ENCODE measurements at places on chromosomes 6 and 20. TPM values are rescaled to one million over a fixed set of nuclear protein-coding genes. Genes with fewer than 3 reads are reported as not detected.

The CFB gene
- polyA plus RNA-seq = 0.09 TPM

The GPLD1 gene
- polyA plus RNA-seq = 2.9 TPM

DNA sequence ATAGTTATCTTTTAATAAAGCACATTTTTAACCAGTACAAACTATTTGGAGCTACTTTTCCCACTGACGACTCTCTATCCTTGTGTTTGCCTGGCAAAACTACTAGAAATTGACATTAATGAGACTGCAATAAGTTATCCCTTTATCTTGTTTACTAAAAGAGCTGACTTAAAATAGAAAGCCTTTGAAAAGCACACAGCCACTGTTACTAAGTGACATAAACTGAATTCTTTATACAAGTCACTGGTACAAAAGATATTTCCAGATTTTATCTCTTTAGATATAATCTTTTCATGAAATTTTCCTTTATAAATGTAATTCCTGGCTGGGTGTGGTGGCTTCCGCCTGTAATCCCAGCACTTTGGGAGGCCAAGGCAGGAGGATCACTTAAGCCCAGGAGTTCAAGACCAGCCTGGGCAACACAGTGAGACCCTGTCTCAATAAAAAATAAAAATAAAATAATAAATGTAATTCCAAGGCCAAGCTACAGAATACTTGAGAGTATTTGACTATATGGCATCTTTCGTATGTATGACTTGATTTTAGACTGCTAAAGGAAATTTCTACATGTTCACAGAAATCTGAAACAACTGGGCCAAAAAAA, 9.5 kb downstream of the MBOAT1 start:
- DNase-seq = no peak
- H3K27ac ChIP-seq = no peak overlapping the region
- H3K36me3 ChIP-seq = no peaks in the 10 kb centered on the region
- no peak overlapping the region for H3K4me3 ChIP-seq
- no peaks in the 10 kb centered on the region for H3K27me3 ChIP-seq

The IRF4 gene
- 0.77 TPM for polyA plus RNA-seq

DNA sequence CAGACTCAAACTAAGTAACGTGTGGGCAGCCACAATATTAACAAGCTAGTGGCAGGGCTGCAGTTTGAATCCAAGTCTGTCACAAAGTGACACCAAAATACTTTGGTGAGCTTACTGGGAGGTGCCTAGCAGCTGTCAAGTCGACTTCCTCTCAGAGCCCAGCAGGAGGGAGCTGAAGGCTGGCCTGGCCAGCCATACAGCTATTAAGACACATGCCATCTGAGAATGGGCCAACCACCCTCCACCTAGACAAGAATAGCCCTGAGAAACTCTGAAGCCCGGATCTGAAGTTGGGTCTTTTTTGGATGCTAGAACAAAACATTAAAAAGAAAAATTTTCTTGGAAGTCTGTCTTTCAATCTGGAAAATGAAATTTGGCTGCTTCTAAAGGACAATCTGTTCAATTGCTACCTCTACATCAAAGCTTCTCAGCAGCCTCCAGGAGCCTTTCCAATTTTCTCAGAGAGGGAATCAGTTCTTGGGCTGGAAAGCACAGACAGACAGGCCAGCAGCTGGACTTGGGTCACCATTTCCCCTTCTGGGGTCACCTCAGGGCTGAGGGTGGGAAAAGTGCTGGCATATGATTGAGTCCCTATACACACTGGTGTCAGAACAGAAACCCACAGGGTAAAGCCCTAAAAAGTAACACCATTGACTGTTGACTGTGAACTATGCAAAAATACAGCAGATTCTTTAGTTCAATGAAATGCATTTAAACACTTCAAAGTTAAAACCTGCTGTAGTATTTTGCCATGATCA, 42.9 kb downstream of the UQCC1 start:
- H3K27me3 ChIP-seq = no peaks in the 10 kb centered on the region
- no peak overlapping the region for H3K4me3 ChIP-seq
- H3K36me3 ChIP-seq = peaks cover 6% of the 10 kb centered on the region
- no peaks in the 10 kb centered on the region for H3K4me1 ChIP-seq
- DNase-seq = no peak
- no peak overlapping the region for H3K27ac ChIP-seq

DNA sequence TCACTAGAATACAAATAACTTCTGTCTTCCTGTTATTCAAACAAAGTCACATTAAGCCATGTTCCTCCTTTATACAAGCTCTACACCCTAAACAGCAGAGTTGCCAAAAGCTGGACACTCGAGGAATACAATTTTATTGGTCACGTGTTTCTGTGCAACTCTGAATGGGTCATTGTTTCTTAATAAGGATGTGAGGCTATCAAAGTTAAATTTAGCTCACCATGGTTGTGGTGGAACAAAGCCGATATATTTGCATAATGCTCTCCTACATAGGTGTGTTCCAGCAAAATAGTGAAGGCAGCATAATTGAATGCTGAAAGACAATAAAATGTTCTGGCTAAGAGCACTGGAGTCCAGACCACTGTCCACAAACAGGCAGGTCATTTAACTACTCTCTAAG, 36.9 kb upstream of the CD2AP start:
- no peak overlapping the region for H3K27ac ChIP-seq
- no peaks in the 10 kb centered on the region for H3K4me1 ChIP-seq
- no peak for DNase-seq
- no peaks in the 10 kb centered on the region for H3K27me3 ChIP-seq
- H3K4me3 ChIP-seq = no peak overlapping the region
- no peaks in the 10 kb centered on the region for H3K36me3 ChIP-seq

The BPIFB4 gene
- polyA plus RNA-seq = not detected

All from H1 (cell line).